ENCODE measurements at places on chromosomes 6 and 20. TPM values are rescaled to one million over a fixed set of nuclear protein-coding genes. Genes with fewer than 3 reads are reported as not detected.
A peak's percentile ranks its signal among the peaks of the same experiment; 100 is the strongest.

- H3K4me1 ChIP-seq: peaks cover 14% of the 10 kb centered on the region
- DNase-seq: peak; percentile 83
- H3K36me3 ChIP-seq: no peaks in the 10 kb centered on the region
Measured at GRCh38 chr6:31122791-31123706, 2.8 kb upstream of the CDSN start.

- H3K36me3 ChIP-seq: no peaks in the 10 kb centered on the region
- H3K4me3 ChIP-seq: no peak overlapping the region
- no peak overlapping the region for H3K27ac ChIP-seq
- no peaks in the 10 kb centered on the region for H3K27me3 ChIP-seq
- DNase-seq: no peak
- H3K4me1 ChIP-seq: no peaks in the 10 kb centered on the region
Measured at GRCh38 chr6:37979392-37980221, 160.1 kb downstream of the ZFAND3 start.

Gene CST5
- total RNA-seq: 0.41 TPM

- no peak overlapping the region for H3K4me3 ChIP-seq
- no peaks in the 10 kb centered on the region for H3K4me1 ChIP-seq
- no peaks in the 10 kb centered on the region for H3K27me3 ChIP-seq
- no peaks in the 10 kb centered on the region for H3K36me3 ChIP-seq
- H3K27ac ChIP-seq: no peak overlapping the region
Measured at GRCh38 chr20:42907730-42908129, 282.0 kb downstream of the PTPRT start.

- H3K27ac ChIP-seq: no peak overlapping the region
- H3K4me1 ChIP-seq: no peaks in the 10 kb centered on the region
- H3K36me3 ChIP-seq: no peaks in the 10 kb centered on the region
Measured at GRCh38 chr6:157454762-157455714, 74.0 kb downstream of the ZDHHC14 start.

DNA sequence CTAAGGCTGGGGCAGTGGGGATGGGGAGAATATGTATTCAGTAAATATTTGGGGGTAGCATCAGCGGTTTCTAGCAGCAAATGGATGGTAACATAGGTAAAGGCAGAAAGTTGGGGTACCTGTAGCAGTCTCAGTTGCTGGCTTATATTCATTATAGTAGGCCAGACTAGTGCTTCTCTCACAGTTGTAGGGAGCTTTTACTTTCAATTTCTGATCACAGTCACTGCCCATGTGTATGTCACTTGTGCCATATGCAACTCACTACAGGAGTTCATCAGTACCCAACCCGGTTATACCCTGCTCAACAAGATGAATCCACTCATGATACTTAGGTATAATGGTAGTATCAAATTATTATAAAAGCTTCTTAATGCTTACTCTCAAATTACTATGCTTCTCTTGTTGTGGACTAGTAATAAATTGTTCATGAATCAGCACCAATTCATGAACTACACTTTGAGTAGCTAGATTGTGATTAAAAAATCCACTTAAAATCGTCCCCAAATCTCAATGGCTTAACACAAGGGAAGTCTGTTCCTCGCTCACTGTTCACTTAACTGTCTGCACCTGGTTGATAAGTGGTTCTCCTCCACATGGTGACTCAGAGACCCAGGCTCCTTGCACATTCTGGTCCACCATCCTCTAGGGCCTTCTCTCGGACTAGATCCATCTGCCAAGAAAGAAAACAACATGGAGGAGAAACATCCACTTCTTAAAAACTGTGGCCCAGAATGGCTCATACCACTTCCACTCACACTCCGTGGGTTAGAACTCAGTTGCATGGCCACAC lies 31.3 kb upstream of the MYLIP start:
- DNase-seq: no peak
- H3K4me3 ChIP-seq: no peak overlapping the region

- H3K4me1 ChIP-seq: peaks cover 9% of the 10 kb centered on the region
- H3K27ac ChIP-seq: no peak overlapping the region
- DNase-seq: no peak
- H3K27me3 ChIP-seq: peaks cover 20% of the 10 kb centered on the region
Measured at GRCh38 chr20:58228103-58228483, 360 bp downstream of the ANKRD60 start.

- no peak for DNase-seq
- H3K4me1 ChIP-seq: no peaks in the 10 kb centered on the region
- no peak overlapping the region for H3K4me3 ChIP-seq
- no peak overlapping the region for H3K27ac ChIP-seq
- H3K27me3 ChIP-seq: no peaks in the 10 kb centered on the region
Measured at GRCh38 chr20:952196-952795, 36.2 kb upstream of the ANGPT4 start.

DNA sequence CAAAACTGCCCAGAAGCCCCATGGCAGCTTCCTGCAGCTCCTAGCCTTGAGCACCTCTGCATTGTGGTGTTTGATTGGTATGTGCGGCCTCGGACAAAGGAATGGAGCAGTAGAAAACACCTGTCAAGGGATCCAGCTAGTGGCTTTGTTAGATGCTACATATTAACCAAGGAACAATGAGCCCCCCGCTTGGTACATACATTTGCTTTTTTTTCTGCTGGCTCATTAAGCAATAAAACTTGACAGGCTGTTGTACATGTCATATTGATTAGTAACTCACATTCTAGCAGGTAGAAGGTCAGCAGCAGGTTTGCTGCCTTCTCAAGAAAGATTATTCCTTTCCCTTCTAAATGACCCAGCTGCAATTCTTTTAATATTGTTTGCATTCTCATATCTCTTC lies 937 bp downstream of the SPACA1 start:
- no peaks in the 10 kb centered on the region for H3K36me3 ChIP-seq
- H3K4me1 ChIP-seq: no peaks in the 10 kb centered on the region
- H3K27ac ChIP-seq: no peak overlapping the region
- no peak overlapping the region for H3K4me3 ChIP-seq

GRCh38 chr6:164478426-164478825 lies 831.0 kb downstream of the C6orf118 start:
- DNase-seq: no peak
- H3K4me3 ChIP-seq: no peak overlapping the region
- no peak overlapping the region for H3K27ac ChIP-seq

DNA sequence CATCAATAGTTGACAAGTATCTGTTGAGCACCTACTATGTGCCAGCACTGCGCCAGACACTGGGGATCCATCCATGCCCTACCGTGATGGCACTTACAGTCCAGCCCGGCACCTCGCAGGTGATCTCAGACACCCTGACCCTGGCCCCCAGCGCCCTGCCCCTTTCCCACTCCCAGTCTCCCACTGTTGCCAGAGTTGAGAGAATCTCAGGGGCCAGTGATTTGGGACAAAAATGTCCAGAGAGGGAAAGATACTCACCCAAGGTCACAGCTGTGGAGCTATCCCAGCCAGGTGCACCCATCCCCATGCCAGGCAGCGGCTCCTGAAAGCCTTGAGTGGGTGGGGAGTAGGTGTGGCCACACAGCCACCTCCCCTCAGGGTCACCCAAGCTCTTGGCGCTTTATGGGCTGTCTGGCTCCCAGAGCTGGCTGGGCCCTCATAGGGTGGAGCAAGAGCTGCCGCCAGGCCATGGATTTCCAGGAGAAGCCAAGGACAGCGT lies 3.3 kb downstream of the PI16 start:
- H3K27ac ChIP-seq: no peak overlapping the region
- no peaks in the 10 kb centered on the region for H3K27me3 ChIP-seq
- H3K36me3 ChIP-seq: no peaks in the 10 kb centered on the region
- DNase-seq: no peak
- peaks cover 11% of the 10 kb centered on the region for H3K4me1 ChIP-seq

- H3K4me3 ChIP-seq: no peak overlapping the region
- H3K27me3 ChIP-seq: peaks cover 2% of the 10 kb centered on the region
- H3K36me3 ChIP-seq: no peaks in the 10 kb centered on the region
- H3K4me1 ChIP-seq: no peaks in the 10 kb centered on the region
Measured at GRCh38 chr6:167795321-167795811, 31.3 kb upstream of the AFDN start.

- H3K27me3 ChIP-seq: peaks cover 54% of the 10 kb centered on the region
- H3K4me3 ChIP-seq: no peak overlapping the region
- no peak overlapping the region for H3K27ac ChIP-seq
- peaks cover 2% of the 10 kb centered on the region for H3K4me1 ChIP-seq
Measured at GRCh38 chr20:63014710-63015109, 7.9 kb upstream of the BHLHE23 start.

- no peaks in the 10 kb centered on the region for H3K4me1 ChIP-seq
- no peak overlapping the region for H3K27ac ChIP-seq
- DNase-seq: no peak
- no peak overlapping the region for H3K4me3 ChIP-seq
Measured at GRCh38 chr6:133326584-133326983, 85.4 kb downstream of the EYA4 start.

DNA sequence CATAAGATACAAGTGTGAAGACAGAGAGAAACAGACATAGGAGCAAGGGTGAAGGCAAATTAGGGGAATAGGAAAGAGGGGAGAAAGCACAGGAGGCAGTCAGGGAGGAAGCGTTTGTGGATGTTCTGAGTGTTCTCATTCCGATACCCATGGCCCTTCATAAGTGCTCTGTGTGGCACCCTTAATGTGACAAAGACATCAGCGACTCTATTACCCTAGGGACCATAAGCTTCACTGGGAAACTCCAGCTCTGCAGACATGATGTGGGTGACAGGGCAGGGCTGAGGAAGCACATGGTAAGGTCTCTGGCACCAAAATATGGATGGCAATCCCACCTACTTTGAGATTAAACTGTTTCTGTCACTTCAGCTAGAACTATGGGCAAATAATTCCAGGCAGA lies 33.0 kb downstream of the F13A1 start:
- H3K4me1 ChIP-seq: no peaks in the 10 kb centered on the region
- no peak overlapping the region for H3K27ac ChIP-seq
- H3K36me3 ChIP-seq: no peaks in the 10 kb centered on the region
- no peak for DNase-seq

Gene OOEP
- total RNA-seq: not detected

GRCh38 chr6:8064638-8065518 lies 689 bp upstream of the BLOC1S5 start:
- H3K27ac ChIP-seq: peak overlapping the region; percentile 82
- H3K4me1 ChIP-seq: peaks cover 6% of the 10 kb centered on the region
- no peak for DNase-seq

- no peaks in the 10 kb centered on the region for H3K27me3 ChIP-seq
- DNase-seq: peak; percentile 86
- no peaks in the 10 kb centered on the region for H3K36me3 ChIP-seq
- peaks cover 6% of the 10 kb centered on the region for H3K4me1 ChIP-seq
Measured at GRCh38 chr6:161393839-161394364, 120.0 kb upstream of the AGPAT4 start.

DNA sequence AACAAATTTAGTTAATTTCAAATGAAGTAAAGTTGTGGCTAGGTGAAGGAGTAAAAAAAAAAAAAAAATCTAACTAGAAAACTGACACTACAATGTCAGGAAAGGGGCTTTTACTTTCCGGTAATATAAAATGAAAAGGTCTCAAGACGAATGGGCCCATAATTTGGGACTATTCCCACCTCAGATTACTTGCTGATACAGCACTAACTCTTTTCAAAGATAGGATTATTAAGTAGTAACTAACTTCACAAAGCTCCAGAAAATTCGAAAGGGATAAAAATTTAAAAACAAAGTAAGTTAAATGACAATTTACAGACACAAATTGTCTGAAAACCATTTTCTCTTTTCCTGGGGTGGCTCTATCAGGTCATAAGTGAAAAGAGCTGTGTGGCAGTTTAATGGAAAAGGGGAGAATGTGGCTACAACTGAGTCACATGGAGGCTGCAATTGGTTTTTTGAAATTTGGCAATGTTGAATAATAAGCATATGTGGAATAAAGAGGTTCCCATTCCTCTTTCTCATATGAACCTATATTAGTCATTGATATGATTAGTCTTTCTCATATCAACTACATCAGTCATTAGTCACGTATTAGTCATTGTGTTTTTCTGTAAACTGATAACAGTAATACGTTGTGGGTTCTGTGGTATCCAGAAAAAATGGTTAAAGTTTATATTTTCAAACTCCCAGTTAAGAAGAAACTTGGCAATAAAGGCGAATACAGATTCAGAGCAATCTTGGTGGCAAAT lies 78.0 kb downstream of the RWDD2A start:
- H3K27me3 ChIP-seq: peaks cover 3% of the 10 kb centered on the region
- H3K36me3 ChIP-seq: no peaks in the 10 kb centered on the region
- peaks cover 14% of the 10 kb centered on the region for H3K4me1 ChIP-seq
- no peak overlapping the region for H3K4me3 ChIP-seq
- peak overlapping the region; percentile 6 for H3K27ac ChIP-seq

DNA sequence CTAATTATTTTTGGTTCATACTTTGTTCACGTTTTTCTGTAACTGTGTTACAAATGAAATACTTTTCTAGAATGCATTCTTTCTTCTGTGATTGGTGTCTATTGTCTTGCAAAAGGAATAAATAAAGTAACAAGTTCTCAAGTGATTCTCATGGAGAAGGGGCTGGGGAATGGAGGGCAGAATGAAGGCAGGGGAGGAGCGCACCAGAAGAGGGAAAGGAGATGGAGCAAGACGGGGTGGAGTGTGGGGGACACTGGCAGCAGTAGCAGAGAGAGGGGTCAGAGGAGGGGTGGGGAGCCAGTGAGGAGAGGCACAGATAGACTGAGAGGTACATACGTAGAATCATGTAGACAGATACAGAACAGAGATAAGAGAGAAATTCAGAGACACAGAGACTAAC lies 136.5 kb downstream of the CARMIL1 start:
- H3K4me3 ChIP-seq: no peak overlapping the region
- no peak overlapping the region for H3K27ac ChIP-seq
- H3K36me3 ChIP-seq: no peaks in the 10 kb centered on the region
- no peaks in the 10 kb centered on the region for H3K4me1 ChIP-seq
- no peak for DNase-seq

DNA sequence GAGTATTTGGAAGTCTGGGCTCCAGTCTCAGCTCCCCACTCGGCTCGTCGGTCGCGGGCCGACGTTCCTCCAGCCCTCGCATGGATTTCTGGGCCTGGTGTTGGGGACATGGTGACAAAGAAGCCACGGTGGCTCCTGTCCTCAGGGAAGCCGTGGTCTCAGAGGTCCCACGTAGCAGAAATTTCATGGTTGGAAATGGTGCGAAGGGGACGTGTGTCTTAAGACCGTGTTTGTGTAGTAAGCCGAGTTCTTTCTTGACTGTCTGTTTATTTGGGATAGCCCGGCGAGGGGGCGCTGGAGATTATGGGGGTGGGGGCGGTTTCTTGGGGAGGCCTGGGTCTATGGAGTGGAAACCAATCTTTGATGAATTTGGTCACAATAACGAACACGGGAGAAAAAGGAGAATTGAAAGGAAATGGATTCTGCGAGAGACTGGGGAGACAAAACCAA lies 23.5 kb upstream of the MAP3K7 start:
- peaks cover 29% of the 10 kb centered on the region for H3K27me3 ChIP-seq
- H3K27ac ChIP-seq: no peak overlapping the region
- H3K36me3 ChIP-seq: no peaks in the 10 kb centered on the region
